Stimulated activated CD4-positive, alpha-beta T cell treated with anti-CD3 and anti-CD28 coated beads, Interleukin-12 subunit alpha, Interleukin-12 subunit beta, amount 100 ng/mL, for 4 hours (primary cell): ENCODE measurements at places on chromosomes 16 and 17.

DNA sequence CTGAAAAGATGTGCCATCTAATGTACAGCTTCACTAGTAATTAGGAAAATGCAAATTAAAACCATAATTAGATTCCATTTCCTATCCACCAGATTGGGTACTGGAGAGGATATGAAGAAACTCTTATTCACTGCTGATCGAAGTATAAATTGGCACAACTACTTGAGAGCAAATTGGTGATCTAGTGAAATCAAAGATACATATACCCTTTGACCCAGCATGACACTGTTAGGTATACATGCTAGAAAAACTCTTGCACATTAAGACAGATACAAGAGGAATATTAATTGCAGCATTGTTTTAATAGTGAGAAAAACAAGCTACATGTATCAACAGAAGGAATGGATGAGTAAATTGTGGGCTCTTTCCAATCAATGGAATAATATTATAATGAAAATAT lies 48.8 kb downstream of the BRIP1 start:
- no peak for DNase-seq

DNA sequence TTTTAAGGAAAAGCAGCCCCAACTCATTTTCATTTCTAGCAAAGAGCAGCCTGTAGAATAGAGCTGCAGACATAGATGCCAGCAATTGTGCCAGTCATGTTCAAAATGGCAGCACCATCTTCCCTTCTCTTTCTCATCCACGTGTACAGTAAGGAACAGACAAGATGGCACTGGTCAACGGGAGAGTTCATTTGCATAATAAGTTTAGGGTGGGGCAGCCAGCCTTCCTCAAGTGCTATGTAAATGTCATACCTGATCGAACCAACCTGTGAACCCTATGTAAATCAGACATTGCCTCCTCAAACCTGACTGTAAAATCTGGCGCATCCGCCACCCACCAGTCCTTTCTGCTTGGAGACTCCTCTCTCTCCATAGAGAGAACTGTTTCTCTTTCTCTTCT lies 150.0 kb upstream of the CDH13 start:
- no peak for DNase-seq

DNA sequence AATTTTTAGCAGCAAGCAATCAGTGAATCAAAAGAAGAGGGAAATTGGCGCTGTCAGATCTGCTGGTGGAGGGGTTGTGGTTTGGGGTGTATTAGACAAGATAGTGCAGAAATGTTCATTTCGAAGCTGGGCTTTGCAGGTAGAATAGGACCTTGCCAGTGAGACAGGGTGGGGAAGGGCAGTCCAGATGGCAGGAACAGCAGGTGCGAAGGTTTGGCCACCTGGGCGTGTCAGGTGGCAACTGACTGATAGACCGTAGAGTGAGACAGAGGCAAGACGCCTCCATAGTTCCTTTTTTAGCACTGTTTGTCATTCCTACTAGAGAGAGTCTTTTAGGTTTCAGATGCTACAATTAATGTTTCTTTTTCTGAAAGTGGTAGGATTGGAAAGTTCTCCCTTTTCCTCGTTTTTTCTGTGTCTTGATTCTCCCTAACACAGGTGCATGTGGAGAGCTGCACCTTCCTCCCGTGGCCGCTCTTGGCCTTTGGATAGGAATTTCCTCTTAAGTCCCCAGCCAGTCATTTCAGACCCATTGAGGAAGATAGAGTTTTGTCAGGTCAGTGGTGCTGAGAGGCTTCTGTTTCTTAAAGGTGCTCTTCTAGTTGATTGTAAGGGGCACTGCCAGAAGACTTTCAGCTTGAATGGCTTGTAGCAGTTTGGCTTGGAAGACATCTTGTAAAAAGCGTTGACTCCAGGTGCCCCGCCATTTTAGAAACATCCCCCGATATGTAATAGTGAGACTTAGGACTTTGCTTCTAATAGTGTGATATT lies 315.6 kb downstream of the SNX29 start:
- DNase-seq: no peak

DNA sequence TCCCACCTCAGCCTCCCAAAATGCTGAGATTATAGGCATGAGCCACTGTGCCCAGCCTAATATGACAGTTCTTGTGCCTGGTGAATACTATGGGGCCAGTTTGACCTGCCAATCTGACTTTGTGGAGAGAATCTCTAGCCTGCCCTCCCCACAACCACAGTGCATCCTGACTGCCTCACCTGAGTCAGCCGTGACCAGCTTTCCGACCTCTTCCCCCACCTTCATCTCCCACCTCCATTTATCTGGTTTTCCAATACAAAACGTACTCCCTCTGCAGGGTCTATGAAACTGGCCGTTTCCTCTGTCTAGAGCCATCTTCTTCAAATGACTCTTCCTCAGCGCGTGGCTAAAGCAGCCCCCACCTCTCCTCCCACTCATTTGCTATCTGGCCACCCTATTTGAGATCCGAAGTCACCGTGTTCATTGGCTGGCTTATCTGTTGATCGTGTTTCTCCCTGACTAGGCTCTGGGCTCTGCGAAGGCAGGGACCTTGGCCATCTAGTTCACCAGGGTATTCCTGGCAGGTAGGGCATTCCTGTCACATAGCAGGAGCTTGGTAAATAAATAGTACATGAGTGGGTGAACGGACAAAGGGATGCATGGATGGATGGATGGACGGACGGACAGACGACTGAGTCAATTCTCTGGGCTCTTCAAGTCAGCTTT lies 22.3 kb upstream of the PLLP start:
- no peak for DNase-seq

DNA sequence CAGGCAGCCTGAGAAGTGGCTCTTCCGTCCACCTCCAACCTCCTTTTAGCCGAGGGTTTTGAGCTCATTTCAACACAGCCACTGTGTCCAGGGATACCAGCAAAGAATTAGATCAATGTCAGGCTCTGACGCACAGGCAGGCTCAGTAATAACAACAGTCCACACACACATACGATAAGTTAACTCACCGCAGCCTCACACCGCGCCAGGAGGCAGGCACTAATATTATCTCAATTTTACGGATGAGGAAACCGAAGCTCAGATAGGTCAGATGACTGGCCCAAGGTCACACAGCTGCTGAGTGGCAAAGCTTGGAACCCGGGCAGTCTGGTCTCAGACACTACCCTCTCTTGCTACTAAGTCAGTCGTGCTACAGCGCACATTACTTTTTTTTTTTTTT lies 22.9 kb downstream of the ABR start:
- DNase-seq: no peak

DNA sequence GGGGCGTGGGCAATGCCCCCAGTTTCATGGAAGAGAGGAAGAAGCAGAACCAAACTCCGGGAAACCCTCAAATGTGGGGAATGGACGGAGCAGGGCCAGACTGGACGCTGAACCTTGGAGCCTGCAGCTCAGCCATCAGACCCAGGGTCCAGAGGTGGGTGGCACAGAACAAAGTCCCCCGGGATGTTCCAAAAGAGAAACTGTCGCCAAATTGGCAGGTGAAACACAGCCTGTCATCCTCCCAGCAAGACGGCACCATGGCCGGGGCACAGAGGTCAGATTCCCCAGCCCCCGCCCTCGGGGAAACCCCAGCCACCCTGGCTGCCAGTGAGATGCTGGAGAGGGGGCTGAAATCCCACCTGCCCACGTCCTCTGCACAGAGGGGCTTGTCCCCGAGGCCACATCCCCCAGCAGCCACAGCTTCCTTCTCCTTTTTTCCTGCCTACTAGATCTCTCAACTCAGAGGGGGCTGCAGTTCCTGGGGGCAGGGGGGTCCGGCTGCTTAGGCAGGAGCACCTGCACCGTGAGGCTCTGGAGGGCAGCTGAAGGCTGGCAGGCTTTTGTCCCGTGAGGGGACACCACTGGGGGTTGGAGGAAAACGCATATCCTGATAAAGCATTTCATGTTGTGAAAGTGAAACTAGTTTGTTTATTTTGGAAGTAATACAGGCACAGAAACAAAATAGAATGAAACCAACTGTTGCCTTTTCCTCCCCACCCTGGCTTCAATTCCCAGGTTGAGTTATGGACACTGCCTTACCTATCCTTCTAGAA lies 1.2 kb upstream of the SECTM1 start:
- DNase-seq: no peak
